Osteocyte (in vitro differentiated cells): ENCODE measurements at places on chromosomes 11 and 22. TPM values are rescaled to one million over a fixed set of nuclear protein-coding genes. Genes with fewer than 3 reads are reported as not detected.

OR5B2 gene
- not detected in 2 replicates for total RNA-seq

SMIM35 gene
- not detected in 2 replicates for total RNA-seq

DERL3 gene
- total RNA-seq = 0.52 and 0.56 TPM in 2 replicates

OR51I1 gene
- total RNA-seq = not detected in 2 replicates

BTBD18 gene
- total RNA-seq = not detected in 2 replicates

DNA sequence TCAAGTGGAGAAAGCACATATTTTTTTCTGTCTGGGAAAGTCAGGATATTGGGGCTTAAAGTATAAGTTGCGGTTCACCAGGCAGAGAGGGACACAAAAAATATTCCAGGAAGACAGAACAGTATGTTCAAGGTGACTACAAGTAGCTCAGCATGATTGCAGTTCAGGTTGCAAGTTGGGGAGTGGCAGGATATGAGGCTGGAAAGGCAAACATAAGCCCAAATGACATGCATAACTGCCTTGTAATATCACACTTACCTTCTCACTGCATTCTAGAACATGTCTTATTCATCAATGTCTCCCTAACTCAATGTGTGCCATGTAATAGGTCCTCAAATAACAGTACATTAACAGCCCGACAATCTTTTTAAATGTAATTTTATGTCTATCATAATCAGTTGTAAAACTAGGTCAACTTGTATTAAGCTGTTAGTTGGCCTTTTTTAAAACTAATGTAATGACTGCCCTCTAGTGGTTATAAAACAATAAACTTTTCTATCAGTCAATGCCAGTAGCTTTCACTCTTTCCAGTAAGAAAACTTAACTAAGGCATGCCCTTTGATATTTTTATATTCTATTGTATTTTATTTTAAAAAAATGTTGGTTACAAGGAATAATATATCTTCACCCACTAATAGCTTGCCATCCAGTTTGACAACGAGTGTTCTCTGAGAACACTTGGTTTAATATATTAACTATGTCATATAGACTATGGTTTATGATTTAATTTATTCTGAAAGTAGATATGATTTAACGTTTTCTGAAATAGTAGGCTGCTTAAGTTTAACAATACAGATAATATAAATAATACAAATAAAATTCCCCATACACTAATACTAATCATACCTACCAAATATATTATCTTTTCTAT lies 39.4 kb upstream of the CFAP300 start:
- DNase-seq = no peak
